ENCODE measurements at places on chromosomes 12 and 14.

DNA sequence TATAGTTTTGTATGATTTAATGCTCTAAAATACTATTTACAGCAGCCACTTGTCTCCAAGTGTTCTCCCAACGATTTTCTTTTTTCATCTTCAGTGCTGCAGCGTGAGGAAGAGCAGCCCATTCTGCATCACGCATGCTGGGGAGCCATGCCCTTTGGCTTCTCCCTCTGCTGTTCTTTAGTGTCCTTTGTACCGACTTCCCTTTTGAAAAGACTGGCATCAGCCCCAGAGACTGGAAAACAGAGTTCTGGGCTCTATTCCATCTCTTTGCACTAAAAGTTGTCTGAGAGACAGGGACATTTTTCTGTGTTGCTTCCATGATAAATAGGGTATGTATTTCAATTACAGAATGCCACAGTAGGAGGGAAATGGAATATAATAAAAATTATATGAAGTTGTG lies 105.1 kb downstream of the RERG start:
- DNase-seq, result no peak

GRCh38 chr14:96149131-96149530 lies 55.5 kb upstream of the BDKRB2 start:
- no peak for DNase-seq

DNA sequence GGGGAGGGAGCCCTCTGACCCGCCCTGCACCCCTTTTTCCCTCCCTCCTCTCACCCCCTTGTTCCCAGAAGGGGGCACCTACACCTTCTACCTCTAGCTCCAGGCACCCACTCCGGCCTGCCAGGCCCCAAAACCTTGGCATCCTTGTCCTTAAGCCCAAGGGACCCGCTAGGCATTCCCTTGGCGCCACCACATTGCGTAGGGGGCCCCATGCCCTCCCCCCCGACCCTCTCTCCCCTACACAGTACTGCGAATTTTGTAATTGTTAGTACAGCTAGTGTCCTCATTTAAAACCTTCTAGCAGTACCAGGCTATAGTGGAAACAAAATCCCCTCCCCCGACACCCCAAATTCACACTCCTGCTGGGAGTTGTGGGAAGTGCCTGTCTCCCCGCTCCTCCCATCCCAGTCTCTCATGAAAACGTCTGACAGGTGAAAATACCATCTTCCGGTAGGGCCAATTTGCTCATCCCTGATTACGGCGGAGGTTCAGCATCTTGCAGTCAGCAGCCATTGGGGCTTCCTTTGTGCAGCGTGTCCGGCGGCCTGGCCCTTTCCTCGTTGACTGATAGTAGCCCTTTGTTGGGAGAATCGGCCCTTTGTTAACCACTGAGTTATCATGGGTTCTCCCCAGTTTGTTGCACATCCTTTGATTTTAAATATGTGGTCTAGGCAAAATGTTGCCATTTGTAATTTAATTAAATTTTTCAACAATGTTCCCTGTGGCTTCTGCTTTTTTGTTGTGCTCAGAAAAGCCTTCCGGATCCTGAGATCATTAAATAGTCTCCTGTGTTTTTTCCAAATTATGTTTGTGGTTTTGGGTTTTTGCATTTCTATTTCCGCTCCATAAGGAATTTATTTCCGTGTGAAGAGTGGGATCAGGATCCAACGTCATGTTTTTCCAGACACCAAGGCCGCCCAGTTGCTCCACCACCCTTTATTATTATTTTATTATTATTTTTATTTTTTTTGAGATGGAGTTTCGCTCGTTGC lies 7.9 kb upstream of the CEP170B start:
- DNase-seq, result no peak

DNA sequence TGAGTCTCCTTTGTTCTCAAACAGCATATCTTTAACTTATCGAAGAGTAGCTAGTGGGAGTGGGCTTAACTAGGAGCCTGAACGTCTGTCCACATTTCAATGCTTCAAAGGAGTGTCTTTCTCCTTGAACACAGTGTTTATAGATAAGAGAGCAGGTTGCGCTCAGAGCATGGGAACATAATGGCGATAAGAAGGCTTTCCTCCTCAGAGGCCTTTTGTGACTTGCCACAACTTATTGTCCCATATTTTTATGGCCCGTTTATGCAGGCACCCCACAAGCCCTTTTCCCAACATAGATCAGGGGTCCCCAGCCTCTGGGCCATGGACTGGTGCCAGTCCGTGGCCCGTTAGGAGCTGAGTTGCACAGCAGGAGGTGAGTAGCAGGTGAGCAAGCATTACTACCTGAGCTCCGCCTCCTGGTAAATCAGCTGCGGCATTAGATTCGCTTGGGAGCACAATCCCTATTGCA lies 2.6 kb upstream of the DDX47 start:
- DNase-seq, result no peak

DNA sequence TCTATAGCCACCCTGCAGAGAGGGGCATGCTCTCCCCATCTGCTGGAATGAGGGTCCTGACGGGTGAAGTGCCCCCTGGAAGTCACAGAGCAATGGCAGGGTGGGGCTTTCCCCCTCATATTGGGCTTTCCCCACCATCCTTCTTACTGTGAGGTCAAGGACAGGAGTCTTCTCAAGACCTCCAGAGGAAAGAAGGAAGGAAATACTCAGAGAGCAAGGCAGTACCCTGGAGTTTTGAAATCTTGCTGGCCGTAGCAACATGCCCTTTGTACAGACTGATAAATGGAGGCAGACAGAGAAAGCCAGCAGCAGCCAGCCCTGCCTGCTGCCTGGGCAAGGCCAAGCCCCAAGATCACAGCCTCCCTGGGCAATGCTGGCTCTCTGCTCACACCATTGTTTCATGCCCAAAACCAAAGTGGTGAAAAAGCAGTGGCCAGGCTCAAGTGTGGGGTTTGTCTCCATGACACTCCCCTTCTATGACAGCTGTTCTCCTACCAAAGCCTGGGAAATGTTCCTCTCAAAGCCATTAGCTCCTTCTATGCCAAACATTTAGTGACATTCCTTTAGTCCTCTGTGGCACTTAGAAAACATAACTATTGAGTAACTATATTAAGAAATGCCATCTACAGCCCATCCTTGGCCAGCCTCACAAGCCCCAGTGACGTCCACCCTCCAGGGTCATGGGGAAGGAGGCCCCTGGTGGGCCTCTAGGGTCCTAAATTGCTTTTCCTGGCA lies 13.2 kb upstream of the ITPK1 start:
- no peak for DNase-seq

GRCh38 chr14:32697704-32698103 lies 241.0 kb upstream of the NPAS3 start:
- no peak for DNase-seq

DNA sequence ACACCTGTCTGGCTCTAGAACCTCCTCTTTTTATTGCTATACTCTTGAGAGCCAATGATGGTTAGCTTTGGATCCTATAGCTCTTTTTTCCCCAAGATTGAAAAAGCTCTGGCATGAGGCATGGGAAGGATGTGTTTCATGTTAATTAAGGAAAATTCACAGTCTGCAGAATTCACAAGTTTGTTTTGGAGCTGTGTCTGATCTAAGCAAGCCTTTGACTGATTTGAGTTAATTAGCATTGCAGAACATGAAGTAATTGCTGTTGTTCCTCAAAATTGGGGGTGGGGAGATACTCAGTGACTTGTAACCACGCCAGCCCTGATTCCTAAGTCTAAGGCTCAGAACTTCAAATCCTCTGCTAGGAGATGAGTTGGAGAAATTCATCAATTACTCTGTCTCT lies 205.0 kb downstream of the SUDS3 start:
- no peak for DNase-seq

- DNase-seq, result no peak
These were observed 32.3 kb downstream of the DRAM1 start for GRCh38 chr12:101909646-101910045.

- no peak for DNase-seq
These were observed 128.9 kb downstream of the BCL11B start for GRCh38 chr14:99143126-99143525.

DNA sequence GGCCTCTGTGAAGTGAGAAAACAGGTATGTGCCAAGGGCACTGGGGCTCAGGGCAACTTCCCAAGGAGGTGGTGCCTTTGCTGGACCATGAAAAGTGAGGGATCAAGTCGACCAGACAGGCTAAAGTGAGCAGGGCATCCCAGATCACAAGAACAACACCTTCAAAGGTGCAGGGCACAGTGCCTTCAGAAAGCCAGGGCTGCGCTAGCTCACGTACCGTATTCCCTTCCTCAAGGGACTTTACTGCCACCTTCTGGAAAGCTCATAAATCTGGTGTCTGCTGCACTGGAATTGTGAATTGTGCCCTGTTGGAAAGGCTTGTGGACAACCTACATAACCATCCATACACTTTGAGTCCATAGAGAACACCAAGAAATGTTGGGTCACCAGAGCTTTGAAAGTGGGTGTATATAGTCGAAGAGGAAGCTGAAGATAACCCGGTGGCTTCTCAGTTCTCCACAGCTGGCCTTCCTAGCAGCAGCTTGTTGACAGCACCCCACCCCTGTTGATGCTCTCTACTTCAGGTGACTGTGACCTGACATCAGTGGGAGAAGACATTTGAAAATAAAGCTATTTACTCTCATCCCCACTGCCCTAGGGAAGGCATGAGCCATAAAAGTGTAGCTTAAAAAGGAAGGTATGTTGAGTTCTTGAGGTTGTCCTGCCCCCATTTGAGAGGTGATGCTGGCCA lies 24.5 kb downstream of the FIGNL2 start:
- no peak for DNase-seq

DNA sequence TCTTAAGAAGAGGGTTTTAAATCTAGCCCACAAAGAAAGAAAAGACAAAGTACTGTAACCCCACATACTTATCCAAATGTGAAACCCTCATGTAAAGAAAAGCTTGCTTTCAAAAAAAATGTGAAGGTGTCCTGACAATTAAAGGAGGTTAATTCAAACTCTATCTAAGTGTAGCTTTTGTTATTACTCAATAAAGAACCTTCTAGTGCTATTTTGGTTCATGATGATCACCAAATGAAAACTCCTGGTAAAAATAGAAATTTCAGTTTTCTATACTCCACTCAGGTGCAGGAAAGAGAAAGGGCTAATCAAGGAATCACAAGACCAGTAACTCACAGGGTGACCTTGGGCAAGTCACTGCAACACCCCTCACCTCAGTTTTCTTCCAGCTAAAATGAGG lies 1.6 kb downstream of the STAB2 start:
- DNase-seq, result no peak

- DNase-seq, result no peak
These were observed 403 bp upstream of the PNP start for GRCh38 chr14:20468764-20469241.

- DNase-seq, result no peak
These were observed 709.1 kb downstream of the DIO2 start for GRCh38 chr14:79502136-79502750.

DNA sequence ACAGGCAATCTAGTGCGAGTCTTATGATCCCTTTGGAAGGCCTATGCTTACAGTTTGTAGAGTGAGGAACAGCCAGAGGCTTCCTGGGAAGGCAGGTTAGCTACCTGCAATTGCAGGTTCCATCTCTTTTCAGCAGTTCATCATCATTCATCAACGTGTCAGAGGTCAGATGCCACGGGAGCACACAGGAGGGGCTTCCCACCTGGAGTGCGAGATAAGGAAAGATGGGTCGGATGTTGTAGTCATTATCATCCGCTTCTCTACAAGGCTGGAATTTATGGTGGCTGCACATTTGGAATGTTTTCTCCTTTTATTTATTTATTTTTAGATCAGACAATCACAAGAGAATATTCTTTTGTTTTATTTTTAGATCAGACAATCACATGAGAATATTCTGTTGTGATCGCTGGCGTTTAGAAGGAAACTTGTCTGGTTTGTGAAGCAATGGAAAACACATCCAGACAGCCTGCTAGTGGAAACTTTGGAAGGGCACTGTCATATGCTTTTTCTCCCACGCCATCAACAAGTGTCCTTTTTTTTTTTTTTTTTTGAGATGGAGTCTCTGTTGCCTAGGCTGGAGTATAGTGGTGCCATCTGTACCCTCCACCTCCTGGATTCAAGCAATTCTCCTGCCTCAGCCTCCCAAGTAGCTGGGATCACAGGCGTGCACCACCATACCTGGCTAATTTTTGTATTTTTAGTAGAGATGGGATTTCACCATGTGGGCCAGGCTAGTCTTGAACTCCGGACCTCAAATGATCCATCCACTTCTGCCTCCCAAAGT lies 1.9 kb upstream of the BICD1 start:
- DNase-seq, result no peak

- no peak for DNase-seq
These were observed 5.2 kb upstream of the ATG14 start for GRCh38 chr14:55416866-55417265.

GRCh38 chr12:54191126-54191525 lies 2.3 kb upstream of the SMUG1 start:
- no peak for DNase-seq

GRCh38 chr12:109621211-109621694 lies 47.7 kb downstream of the MVK start:
- no peak for DNase-seq

DNA sequence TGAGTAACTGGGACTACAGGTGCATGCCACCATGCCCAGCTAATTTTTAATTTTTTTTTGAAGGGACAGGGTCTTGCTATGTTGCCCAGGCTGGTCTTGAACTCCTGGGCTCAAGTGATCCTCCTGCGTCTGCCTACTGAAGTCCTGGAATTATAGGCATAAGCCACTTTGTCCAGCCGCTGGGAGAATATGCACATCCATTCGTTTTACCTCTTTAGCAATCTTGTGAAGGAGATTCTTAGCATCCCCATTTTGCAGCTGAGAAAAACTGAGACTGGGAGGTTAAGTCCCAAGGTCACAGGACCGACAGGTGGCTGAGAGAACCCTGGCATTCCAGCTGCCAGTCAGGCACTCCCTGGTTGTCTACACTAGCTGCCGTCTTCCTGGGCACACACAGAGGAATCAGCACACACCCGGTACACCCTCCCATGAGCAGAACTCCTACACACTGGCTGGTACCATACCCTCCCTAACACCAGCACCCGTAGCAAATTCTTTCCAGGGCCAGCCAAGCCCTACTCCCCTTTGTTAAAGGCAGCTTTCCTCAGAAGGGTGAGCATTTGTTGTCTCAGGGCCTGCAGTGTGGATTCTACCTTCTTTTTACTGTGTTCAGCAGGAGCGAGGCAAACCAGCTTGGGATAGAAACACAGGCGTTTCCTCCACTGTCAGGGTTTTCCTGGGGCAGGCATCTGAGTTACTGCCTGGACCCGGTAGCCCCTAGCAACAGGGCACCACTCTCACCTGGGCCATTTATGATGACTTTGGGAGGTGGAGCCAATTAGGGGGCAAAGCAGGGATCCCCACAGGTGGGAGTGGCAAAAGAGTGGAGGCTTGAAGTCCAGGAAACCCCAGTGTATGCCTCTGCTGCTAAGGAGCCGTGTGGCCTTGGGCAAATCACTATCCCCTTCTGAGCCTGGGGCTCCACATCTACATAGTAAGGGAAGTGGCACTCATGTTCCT lies 70.2 kb downstream of the IRF2BPL start:
- no peak for DNase-seq

GRCh38 chr12:122406701-122407164 lies 15.7 kb downstream of the CLIP1 start:
- no peak for DNase-seq

- no peak for DNase-seq
These were observed 645.4 kb upstream of the ATXN7L3B start for GRCh38 chr12:73892201-73892600.
